ENCODE measurements at places on chromosomes 3 and 15. TPM values are rescaled to one million over a fixed set of nuclear protein-coding genes. Genes with fewer than 3 reads are reported as not detected.

The VGLL3 gene
- total RNA-seq, result 88.2 TPM

The MSL2 gene
- total RNA-seq, result 6.8 TPM

The COL8A1 gene
- total RNA-seq, result 248 TPM

The LTF gene
- total RNA-seq, result 0.38 TPM

The CGNL1 gene
- total RNA-seq, result 3.1 TPM

The SLC2A2 gene
- total RNA-seq, result not detected

The ARPIN gene
- total RNA-seq, result 7.6 TPM

The UBAP1L gene
- 1.1 TPM for total RNA-seq

The CHDH gene
- under 0.01 TPM for total RNA-seq

The BTLA gene
- total RNA-seq, result not detected

The PARP15 gene
- total RNA-seq, result under 0.01 TPM

The CFAP91 gene
- total RNA-seq, result 0.85 TPM

The AMIGO3 gene
- total RNA-seq, result not detected

The ALPK3 gene
- total RNA-seq, result 3.3 TPM

The CCR3 gene
- not detected for total RNA-seq

The USP3 gene
- 36.4 TPM for total RNA-seq

The GREM1 gene
- 84.7 TPM for total RNA-seq

The UMPS gene
- total RNA-seq, result 35.0 TPM

The POPDC2 gene
- 0.56 TPM for total RNA-seq

The GOLGA6L25 gene
- total RNA-seq, result not detected

The MAGI1 gene
- total RNA-seq, result 28.9 TPM

The FGF7 gene
- total RNA-seq, result 236 TPM

The DOCK3 gene
- total RNA-seq, result 0.28 TPM

The PKM gene
- total RNA-seq, result 2,242 TPM

The CFAP20DC gene
- 2.0 TPM for total RNA-seq

The LDHAL6B gene
- total RNA-seq, result not detected

The ZSCAN2 gene
- 6.3 TPM for total RNA-seq

The CELSR3 gene
- 0.85 TPM for total RNA-seq

The SAMD7 gene
- not detected for total RNA-seq

The NR2E3 gene
- total RNA-seq, result 0.38 TPM

The TMCO5A gene
- not detected for total RNA-seq

The ACAN gene
- total RNA-seq, result 7.0 TPM

Measured in regular cardiac myocyte (primary cell).